NCI-H69 (cell line): ENCODE measurements at places on chromosomes 1 and 21.

- no peak for DNase-seq
Measured at GRCh38 chr1:66288048-66288447, 245.9 kb upstream of the SGIP1 start.

- DNase-seq, result peak; percentile 83
Measured at GRCh38 chr1:41379738-41380130, 18.5 kb downstream of the FOXO6 start.

DNA sequence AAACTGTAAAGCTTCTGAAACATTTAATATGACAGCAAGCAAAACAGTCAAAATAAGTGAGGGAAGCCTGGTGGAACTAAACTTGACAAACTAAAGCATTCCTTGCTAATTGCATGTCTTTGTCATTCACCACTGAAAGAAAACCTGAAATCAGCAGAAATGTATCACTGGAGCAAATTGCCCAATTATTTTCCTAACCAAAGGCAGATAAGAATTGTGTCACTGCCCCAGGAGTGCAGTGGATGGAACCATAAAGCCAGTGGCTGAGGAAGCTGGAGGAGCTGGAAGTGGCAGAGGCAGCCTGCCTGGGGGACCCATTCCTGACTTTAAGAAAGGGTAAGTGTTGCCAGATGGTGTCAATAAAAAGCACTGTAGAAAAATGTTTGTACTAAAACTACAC lies 2.7 kb upstream of the SLC30A10 start:
- peak; percentile 12 for DNase-seq

DNA sequence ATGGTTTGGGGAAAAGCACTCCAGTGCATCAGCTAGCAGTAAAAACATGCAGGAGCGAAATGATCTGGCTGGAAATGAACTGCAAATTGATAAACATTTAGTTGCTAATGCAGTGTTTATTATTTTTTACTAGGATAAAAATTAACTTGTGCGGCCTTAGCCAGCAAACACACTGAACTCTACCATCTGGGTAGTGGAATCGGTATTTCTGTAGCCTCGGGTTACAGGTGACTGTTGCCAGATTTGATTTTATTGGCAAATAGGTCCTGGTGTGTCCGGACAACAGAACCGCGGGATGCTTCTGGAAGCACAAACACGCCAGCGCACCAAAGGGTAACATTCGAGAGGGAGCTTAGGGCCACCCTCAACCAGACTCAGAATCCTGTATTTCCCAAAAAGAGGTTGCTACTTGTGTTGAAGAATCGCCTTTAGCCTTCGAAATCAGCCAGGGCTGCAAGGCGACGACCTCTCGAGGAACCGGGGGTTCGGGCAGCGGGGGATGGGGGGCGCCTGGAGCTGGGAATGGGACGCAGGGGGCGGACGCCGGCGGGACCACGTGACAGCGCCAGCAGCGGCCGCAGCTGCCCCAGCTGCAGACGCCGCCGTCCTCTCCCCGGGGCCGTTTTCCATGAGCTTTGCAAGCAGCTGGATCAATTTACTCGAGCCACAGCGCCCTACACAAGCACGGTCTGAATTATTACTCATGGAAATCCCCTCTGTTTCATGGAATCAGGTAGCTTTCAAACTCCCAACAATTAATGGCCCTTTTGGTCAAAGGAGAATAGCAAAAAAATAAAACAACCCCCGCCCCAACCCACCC lies 158.8 kb downstream of the TOMM20 start:
- peak; percentile 98 for DNase-seq

DNA sequence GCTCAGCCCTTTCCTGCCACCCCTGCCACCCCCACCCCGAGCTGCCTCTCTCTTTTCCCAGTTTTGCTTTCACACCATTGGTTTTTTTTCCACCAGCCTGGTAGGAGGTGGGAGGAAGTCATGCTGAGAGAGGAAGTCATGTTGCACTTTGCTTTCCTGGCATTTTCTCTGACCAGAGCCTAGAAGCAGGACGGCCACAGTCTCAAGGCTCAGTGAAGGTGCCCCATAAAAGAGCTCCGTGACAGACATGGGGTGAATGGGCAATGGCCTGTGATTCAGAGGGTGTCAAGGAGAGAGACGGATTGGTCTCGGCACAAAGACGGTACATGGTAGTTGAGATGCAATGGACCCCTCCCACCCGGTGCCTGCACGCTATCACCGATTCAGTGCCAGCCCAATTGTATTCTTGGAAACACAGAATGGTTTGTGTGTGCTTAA lies 42.1 kb upstream of the DMRTB1 start:
- peak; percentile 41 for DNase-seq

- no peak for DNase-seq
Measured at GRCh38 chr1:175116903-175117302, 49.3 kb downstream of the TNN start.

DNA sequence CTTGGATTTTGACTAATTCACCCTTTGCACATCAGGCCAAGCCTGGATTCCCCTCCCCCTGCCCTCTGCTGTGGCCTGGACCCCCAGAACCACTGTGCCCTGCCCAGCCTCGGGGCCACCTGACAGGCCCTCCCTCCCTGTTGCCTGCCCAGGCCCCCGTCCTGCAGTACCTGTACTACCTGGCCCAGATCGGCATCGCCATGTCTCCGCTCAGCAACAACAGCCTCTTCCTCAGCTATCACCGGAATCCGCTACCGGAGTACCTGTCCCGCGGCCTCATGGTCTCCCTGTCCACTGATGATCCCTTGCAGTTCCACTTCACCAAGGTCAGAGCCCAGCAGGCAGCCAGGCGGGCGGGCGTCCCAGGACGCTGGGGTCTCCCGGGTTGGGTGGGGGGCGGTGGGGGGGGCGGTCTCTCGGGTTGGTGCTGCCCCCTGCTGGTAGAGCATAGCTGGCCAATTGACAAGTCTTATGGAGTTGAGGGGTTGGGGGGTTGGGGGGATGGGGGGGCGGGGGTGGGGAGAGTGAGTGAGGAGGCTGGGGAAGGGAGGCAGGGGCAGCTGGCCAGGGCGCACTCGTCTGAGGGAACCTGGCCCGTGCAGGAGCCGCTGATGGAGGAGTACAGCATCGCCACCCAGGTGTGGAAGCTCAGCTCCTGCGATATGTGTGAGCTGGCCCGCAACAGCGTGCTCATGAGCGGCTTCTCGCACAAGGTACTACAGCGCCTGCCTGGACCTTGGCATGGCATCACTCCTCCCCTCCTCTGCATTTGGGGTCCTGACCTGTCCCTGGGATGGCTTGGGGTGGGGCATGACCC lies 10.7 kb downstream of the AMPD2 start:
- peak; percentile 6 for DNase-seq

- no peak for DNase-seq
Measured at GRCh38 chr1:206486995-206487788, 16.9 kb downstream of the IKBKE start.

DNA sequence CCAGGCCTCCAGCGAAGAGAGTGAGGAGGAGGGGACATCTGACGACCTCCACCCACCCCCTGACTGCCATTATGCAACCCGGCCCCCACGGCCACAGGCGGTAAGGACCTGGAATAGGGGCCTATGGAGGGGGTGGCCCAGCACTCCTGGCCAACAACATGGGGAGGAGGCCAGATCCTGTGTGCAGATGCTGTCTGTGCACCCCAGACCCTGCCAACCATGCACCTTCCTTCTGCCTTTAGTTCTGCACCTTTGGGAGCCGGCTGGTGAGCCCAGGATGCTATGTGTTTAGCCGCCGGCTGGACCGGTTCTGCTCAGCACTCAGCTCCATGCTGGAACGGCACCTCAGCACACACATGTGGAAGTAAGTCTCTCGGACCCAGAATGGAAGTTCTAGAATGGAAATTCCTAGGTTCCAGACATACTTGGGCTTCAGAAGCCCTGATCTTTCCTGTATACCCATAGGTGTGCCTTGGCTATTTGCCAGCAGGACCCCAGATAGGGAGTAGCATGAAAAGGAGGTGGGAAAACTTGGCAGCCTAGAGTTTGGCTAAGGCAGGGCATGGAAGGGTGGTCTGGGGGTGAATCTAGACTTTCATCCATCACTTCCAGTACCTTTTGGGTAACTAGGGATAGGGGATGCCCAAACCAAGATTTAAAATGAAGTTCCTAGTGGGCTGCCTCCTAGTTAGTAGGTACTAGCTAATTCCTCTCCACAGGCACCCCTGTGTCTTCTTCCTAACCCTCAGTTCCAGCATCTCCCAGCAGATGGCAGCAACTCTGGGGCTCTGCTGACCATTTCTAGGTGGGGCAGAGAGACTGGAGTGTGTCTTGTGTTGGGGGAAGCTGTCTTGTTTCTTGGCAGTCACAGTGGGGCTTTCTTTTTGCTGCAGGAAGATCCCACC lies 3.6 kb upstream of the CYB561D1 start:
- peak; percentile 49 for DNase-seq

DNA sequence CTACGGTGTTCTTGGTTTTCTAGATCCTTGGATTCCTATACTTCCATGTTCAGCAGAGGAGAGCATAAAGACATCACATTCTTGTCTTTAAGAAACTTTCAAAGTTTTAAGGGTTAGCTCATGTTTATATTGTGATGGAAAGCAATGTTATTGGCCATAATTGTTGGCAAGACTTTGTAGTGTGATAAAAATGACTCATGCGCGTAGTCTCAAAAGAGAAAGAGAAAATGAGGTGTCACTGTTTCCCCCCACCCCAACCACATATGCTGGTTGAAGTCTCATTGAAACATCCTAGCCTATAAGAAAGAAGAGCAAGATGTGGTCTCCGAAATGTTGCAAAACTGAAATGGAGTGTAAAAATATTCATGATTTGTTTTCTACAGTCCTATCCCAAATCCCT lies 348.8 kb downstream of the PTBP2 start:
- no peak for DNase-seq

DNA sequence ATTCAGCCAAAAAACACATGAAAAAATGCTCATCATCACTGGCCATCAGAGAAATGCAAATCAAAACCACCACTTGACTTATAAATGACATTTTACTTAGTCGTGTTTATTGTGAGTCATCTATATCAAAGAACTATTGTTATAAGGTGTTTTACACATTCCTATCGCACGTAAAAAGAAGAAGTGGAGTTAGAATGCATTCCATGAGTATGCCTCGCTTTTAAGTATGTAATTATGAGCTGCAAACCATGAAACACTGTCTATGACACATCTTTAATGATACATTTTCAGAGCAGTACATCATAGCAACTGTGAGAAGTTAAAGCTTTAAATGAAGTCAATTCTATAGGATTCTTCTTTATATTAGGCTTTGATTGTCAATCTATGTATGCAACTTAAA lies 614.3 kb upstream of the ADAMTS5 start:
- no peak for DNase-seq

DNA sequence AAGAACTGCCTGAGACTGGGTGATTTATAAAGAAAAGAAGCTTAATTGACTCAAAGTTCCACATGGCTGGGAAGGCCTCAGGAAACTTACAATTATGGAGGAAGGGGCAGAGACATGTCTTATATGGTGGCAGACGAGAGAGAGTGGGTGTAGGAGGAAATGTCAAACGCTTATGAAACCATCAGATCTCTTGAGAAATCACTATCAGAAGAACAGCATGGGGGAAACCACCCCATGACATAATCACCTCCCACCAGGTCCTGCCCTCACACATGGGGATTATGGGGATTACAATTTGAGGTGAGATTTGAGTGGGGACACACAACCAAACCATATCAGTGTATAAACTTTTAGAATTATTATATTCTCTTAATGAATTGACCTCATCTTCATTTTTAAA lies 335.9 kb upstream of the DPYD start:
- DNase-seq, result no peak

GRCh38 chr1:9844106-9844505 lies 20.3 kb upstream of the CLSTN1 start:
- DNase-seq, result no peak

- DNase-seq, result peak; percentile 70
Measured at GRCh38 chr1:66774438-66774837, 22.2 kb downstream of the DYNLT5 start.

DNA sequence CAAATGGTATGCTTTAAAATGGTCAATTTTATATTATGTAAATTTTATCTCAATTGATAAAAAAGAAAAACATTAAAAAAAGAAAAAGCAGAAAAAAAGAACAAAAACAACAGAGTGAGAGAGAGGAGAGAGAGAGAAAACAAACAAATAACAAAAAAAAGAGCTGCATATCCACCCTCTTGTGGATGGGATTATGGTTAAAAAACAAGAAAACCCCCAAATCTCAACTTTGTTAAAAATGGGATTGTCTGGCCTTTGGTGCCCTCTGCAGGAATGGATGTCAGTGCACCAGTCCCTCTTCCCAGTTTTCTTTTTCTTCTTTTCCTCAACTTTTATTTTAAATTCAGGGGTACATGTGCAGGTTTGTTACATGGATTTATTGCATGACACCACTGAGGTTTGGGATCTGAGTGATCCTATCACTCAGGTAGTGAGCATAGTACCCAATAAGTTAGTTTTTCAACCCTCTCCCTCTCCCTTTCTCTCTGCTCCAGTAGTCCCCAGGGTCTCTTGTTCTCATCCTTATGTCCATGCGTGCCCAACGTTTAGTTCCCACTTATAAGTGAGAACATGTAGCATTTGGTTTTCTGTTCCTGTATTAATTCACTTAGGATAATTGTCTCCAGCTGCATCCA lies 28.1 kb downstream of the RNF187 start:
- peak; percentile 47 for DNase-seq

- no peak for DNase-seq
Measured at GRCh38 chr1:158328426-158328825, 2.9 kb downstream of the CD1B start.

- no peak for DNase-seq
Measured at GRCh38 chr21:37655611-37656300, 260.5 kb downstream of the KCNJ6 start.

DNA sequence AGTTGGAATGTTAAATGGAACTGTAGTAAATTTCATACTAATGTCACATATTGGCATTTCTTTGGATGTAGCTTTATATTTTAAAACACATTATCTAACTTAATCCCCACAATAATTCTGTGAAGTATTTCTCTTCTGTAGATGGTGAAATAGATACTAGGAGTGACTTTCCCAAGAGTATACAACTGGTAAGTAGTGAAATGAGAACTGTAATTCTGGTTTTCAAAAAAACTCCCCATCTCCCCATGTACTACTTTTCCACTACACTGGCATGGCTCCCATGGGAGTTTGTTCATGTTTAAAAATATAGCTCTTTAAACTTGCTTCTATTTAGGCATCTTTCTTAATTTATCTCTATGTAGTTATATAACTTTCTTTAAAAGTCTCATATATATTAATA lies 10.2 kb downstream of the CHML start:
- DNase-seq, result no peak

- no peak for DNase-seq
Measured at GRCh38 chr1:118661769-118662320, 326.3 kb downstream of the TBX15 start.

- DNase-seq, result no peak
Measured at GRCh38 chr1:109837852-109838570, 72.6 kb upstream of the CSF1 start.

DNA sequence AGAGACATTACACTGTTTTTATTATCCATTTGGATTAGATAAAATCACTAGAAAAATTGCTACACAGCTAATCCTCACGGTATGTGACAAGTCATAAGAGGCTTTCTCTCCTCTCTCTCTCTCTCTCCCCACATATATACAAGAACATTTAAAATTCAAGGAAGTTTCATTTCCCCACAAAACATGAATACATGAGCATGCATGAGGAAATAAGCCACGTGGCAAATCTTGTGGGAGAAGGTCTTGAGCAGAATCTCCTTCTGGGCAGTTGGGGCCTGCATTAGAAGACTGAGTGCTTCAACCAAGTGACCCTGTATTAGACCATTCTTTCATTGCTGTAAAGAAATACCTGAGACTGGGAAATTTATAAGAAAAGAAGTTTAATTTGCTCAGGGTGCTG lies 1313.1 kb downstream of the MRPL39 start:
- DNase-seq, result no peak
